ENCODE measurements at places on chromosomes 16 and 17.

DNA sequence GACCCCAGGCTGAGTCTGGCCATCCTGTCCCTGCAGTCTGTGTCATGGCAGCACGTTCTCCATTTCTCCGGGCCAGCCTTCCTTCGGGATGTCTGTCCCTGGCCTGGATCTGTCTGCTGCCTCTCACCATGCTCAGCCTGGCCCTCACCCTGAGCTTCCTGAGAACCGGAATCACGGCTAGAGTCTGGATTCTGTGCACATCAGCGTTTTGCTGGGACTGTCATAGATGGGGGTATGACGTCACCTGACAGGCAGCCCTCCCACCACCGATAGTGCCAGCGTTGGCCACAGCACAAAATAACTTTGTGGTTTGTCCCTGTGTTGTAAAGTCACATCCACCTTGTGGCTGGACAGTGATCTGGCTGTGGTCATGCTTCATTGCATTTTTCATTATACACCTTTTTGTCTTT is 59.2 kb downstream of the B9D1 start:
- no peak for DNase-seq

GRCh38 chr17:9432934-9433421 is 142.6 kb downstream of the STX8 start:
- no peak for DNase-seq

GRCh38 chr16:29987371-29988085 is 7.9 kb downstream of the HIRIP3 start:
- DNase-seq = no peak

- no peak for DNase-seq
These were observed 528.2 kb upstream of the RBFOX1 start for GRCh38 chr16:6804461-6804860.

DNA sequence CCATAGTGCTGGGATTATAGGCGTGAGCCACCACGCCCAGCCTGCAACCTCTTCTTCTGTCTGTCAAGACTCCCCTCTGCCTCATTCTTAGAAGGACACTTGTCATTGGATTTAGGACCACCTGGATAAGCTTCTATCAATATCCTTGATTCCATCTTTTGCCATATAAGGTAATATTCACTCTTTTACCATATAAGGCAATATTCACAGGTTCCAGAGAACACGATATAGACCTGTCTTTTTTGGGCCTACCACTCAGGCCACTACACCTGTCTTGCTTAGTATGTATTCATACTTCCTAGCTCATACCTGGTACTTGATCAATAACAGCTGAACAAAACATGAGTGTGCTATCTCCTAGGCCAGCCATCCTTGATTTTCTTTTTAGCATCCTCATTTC is 149.2 kb upstream of the TOX3 start:
- DNase-seq = no peak

- DNase-seq = no peak
These were observed 119.4 kb downstream of the OR1D5 start for GRCh38 chr17:2943981-2944380.

DNA sequence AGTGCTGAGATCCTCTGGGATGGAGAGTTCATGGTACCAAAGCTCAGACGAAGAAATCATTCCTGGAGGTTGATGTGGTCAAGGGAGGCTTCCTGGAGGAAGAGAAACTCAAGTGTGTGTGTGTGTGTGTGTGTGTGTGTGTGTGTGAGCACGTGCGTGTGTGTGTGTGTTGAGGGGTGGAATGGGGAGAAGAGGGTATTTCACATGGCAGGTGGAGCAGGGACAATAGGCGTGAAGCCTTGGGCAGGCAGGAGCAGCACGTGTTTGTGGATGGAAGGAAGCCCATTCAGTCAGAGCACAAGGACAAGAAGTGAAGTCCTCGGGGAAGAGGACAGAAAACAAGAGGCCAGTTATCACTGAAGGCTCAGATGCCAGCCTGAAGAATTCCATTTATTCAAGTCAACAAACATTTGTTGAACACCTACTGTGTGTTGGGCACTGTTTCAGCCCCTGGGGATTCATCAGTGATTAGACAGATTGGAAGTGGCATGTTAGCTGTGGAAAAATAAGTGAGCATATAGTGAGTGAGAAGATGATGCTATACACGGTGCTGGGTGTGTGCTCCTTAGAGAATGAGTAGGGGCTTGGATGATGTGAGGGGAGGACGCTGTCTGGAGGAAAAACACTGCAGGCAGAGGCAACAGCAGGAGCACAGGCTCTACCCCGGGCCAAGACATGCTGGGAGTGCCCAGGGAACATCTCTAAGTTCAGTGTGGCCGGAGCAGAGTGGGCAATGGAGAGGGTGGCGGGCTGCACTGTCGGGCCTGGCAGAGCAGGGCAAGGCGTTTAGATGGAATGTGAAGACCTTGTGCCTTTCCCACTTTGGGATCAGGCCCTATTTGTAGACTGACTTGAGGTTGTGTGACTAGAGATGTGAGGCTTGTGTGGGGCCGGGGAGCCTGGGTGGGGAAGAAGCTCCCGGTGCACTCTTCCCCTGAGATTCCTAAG is 267.1 kb downstream of the CBLN1 start:
- no peak for DNase-seq

- no peak for DNase-seq
These were observed 349.2 kb upstream of the SALL1 start for GRCh38 chr16:51500306-51500705.

- DNase-seq = no peak
These were observed 42.9 kb upstream of the CDRT4 start for GRCh38 chr17:15510361-15510760.

DNA sequence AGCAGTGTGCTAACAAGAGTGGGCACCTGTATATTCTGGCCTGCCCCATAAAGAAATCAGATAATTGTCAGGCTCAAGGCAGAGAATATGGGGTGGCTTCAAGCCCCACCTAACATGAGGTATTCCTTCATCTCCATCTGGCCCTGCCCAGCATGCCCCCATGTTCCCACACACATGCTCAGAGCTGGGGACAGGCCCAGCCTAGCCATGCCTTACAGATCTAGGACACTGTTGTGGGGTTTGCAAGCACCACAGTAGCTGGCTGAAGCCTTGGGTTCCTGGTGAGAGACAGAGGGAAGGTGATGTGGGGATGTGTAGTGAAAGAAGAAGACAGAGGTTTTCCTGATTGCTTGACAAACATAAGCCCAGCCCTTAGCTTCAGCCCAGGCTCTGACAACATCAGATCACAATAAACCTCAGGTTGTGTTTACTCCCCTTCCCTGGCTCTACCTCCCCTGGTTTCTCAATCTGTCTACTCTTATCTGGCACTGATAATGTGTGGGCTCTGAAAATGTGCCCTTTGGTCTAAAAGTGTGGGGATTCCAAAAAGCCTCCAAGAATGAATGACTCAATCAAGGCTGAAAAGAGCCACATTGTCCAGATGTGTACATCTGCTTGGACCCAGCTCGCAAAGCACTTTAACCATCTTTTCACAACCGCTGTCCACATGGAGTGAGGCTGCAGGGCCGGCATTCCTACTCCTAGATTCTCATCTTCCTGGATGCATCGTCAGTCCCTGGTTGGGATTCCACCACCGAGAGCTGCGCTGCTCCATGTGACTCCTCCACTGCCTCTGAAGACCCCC is 34.4 kb downstream of the CDRT4 start:
- DNase-seq = no peak

DNA sequence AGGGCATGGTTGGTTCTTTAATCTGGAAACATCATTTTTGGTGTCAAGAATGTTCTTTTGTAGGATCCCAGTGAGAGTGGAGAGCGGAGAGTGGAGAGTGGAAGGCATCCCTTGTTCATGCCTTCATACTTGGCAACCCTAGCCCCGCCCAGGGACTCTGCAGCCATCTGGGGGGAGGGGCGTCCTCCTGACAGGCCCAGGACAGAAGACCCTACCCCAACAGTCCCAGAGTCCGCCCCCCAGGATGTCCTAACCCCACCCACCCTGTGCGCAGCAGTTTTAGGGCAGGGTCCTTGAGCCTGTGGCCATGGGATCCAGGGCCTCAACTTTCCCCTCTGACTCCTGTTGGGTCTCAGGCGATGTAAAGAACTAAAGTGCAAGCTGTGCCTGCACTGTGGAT is 4.5 kb downstream of the SLC26A11 start:
- no peak for DNase-seq

GRCh38 chr17:17728550-17729251 is 47.4 kb downstream of the RAI1 start:
- no peak for DNase-seq

DNA sequence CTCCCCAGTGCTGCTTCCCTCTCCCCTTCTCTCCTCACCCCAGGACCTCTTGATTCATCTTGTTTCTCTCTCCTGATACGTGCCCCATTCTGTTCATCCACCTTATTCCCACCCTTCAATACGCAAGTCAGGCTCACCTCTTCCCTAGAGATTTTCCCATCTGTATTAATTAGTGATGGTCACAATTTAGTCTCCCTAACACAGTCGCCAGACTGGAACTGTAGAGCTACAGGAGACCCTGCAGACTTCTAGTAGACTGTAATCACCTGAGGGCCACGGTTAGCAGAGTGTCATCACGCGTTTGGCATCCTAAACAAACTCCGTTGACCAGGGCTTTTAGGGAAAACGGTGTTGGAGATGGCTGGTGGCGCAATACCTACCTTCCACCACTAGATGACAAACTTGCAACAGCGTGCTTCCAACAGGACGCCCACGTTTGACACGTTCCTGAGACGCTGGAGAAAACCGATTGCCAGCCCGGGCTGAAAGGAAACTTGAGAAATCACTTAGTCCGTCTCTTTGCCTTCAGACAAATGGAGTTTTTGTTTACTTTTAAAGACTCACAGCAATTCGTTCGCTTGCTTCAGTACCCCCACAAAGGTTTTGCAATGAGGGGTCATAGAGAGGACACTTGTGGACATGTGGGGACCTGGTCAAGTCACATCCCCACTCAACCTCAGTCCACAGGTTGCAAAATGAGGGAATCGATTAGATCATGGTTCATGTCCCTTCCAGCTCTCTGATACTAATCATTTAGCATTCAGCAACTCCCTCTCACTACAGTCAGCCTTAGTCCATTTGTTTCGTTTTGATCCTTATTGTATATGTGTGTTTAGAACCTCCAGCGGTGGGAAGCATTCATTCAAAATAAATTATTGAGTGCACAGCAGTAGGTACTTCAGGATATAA is 20.6 kb downstream of the MYL4 start:
- DNase-seq = peak; percentile 78

DNA sequence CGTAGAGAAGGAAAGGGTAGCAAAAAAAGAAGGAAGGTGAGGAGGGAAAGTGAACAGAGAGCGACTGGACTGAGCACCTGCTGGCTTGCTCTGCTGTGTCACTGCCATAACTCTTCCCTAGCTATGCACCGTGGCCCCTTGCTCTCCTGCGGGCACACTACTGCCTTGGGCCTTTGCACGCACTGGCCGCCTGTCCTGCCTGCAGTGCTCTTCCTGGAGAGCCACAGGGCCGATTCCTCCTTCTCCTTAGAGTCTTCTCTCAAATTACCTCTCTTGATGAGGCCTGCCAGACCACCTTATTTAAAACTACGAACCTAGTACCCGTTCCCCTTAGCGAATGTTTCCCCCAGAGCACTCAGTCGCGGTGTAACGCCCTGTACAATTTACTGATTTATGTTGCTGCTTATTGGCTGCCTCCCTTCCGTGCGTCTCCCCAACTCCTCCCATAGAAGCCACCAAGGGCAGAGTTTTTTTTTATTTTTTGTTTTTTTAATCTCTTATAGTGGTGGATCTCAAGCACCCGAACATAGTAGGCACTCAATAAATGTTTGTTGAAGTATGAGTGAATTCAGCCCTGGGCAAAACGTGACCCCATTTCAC is 70.3 kb downstream of the RAI1 start:
- DNase-seq = peak; percentile 37

DNA sequence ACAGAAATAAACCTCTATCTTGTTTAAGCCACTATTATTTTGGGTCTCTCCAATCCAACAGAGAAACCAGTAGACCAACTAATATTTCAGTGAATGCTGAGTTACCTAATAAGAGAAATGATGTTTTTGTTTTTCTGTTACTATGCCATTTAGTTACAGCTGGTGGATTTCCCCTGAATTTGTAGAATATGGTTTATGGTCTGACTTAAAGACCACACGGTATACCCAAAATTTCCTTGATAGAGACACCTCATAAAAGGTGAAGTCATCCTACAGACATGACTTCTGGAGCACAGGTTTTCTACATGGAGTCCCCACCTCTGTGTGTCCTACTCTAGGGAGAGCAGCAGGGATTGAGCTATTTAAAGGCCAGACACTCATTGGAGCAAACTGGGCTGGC is 13.3 kb downstream of the PIK3R5 start:
- no peak for DNase-seq

- peak; percentile 65 for DNase-seq
These were observed 724 bp downstream of the UBE2I start for GRCh38 chr16:1309888-1310831.

DNA sequence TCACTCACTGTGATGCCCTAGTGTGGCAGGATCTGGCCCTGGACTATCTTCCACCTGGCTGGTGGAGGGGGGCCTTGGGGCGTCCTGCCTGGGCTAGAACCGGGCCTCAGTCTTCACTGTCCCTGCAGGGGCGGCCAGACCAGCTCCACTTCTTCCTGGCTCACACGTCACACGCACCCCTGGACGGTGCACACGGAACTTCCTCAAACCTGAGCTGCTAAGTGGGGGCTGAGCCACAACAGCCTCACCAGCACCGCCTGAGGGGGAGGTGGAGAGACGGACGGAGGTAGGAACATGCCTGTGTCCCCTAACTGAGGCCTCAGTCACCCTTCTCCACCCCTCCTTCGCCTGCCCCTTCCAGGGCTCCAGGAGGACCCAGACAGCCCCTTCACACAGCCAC is 36.6 kb downstream of the TIMM22 start:
- DNase-seq = no peak

Measured in stimulated activated naive CD8-positive, alpha-beta T cell treated with anti-CD3 and anti-CD28 coated beads, Interleukin-15, Interleukin-2, amounts not matched to agents 100 U/mL and 50 U/mL, for 24 hours (primary cell).